ENCODE measurements at places on chromosomes 16 and 17.
A peak's percentile ranks its signal among the peaks of the same experiment; 100 is the strongest.

- no peak for DNase-seq
These were observed 878 bp upstream of the TRIM25 start for GRCh38 chr17:56914581-56915273.

- DNase-seq = no peak
These were observed 10.5 kb downstream of the NUDT16L1 start for GRCh38 chr16:4703906-4704305.

DNA sequence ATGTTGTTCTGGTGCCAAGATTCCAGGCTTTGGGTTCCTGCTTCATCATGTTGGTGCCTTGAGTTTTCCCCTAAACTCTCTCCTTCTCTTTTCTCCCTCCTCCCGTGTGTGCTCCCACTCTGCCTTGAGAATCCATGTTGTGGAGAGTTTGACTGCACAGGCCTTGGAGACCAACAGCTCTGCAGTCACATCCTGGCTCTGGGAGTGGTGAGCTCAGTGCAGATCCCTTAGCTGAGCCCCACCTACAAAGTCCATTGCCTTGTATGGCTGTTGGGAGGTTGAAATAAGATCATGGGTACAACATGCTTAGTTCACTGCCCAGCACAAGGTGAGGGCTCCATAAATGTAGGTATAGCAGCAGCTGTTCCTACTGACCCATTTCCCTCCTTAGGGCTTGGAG, 85.9 kb downstream of the IRX3 start:
- DNase-seq = no peak

GRCh38 chr17:73595479-73595878, 48.8 kb downstream of the SDK2 start:
- DNase-seq = peak; percentile 14

GRCh38 chr17:46947216-46947615, 24.3 kb downstream of the GOSR2 start:
- no peak for DNase-seq

DNA sequence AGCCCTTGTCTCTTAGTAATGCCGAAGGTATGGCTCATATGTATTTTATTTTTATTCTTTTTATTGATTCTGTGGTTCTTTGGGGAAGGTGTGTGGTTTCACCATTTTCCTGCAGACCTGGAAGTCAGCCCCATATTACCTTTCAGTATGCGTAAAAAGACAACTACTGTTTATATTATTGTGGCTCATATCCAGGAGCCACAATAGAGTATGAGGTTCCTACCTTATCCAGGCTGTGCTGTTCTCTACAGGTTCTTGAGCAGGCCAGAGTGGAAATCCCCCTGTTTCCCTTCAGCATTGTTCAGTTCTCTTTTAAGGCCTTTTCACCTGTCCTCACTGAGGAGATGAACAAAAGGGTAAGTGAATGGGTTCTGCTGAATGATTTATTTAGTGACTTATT, 33.2 kb downstream of the REXO5 start:
- no peak for DNase-seq

- no peak for DNase-seq
These were observed 210.6 kb downstream of the ZNF423 start for GRCh38 chr16:49645263-49645662.

DNA sequence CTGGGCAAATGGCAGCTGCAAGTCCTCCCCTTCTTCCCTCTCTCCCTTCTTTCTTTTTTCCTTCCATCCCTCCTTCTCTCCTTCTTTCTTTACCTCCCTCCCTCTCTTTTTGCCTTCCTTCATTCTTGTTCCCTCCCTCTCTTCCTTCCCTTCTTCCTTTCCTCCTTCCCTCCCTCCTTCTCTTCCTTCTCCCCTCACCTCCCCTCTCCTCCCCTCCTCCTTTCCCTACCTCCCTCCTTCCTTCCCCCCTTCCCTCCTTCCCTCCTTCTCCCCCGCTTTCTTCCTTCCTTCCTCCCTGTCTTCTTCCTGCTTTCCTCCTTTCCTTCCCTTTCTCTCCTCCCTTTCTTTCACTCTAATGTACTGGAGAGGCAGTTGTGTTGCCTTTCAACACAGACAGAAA, 110.8 kb upstream of the SALL1 start:
- no peak for DNase-seq

- DNase-seq = no peak
These were observed 7.2 kb upstream of the LIMD2 start for GRCh38 chr17:63707151-63707550.

GRCh38 chr17:63946440-63947363, 14.6 kb upstream of the CD79B start:
- DNase-seq = peak; percentile 16

DNA sequence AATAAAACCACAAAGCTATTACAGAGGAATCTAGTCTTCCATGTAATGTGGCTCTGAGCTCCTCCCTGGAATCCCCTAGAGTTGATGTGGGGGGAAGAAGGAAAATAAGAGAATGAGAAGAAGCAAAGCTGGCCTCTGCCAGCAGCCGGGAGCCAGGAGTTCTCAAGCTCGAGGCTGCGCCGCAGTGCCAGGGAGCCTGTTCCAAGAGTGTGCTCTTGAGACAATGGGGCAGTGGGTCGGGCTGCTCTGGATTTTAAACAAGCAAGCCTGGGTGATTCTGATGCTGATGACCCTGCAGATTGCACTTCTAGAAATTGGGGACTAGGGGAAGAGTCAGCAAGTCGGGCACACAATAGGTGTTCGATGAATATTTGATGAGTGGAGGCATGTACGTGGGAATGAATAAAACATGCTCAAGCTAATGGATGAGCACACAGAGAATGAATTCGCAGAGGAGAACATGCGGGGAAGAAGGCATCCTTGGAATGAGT, 119.9 kb downstream of the CMIP start:
- DNase-seq = peak; percentile 74

DNA sequence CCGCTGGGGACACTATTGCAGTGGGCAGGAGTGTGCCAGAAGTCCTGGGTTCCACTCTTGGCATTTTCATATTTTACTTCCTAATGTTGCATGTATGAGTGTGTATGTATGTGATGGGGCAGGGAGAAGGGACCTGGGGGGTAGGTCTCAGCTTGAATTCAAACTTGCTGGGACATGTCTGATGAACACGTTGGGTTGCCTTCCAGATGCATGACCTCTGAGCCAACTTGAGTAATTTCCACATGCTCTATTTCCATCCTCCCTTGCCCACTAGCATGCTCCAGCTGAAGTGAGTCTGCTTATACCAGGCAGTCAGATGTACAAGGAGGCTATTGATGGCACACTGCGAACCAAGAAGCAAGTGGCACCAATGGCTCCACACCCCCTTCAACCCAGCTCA, 32.9 kb upstream of the SRSF1 start:
- DNase-seq = no peak

DNA sequence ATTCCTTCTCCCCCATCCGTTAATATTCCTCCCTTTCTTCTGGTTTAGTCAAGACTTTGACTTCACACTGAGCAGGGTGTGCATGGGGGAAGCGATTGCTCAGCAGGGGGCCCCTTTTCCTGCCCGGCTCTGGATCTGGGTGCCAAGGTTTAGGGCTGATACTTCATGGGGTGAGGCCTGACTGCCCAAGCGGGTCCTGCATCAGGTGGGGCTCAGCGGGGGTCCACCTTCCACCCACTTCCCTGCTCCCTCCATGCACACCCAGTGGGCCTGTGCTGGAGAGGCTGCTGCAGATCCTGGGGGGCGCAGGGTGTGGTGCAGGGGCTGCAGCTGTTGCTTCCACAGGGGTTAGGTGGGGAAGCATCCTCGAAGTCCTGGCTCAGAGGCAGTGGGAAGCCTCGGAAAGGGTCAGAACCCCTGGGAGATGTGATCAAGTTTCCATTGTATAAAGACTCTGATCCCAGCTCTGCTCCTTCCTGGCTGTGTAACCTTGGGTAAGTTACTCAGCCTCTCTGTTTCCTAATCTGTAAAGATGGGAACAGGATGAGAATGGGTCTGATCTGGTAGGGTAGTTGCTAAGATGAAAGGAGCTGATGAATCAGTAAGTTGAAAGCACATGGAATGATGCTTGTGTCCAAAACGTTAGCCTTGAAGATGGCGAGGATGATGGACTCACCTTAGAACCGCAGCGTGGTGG, 53.3 kb downstream of the MGAT5B start:
- DNase-seq = no peak
